SJSA1 (cell line): ENCODE measurements at places on chromosomes 11 and 22. TPM values are rescaled to one million over a fixed set of nuclear protein-coding genes. Genes with fewer than 3 reads are reported as not detected.

GRCh38 chr22:44941207-44941606 lies 68.6 kb downstream of the PHF21B start:
- no peaks in the 10 kb centered on the region for H3K4me1 ChIP-seq
- no peak overlapping the region for H3K4me3 ChIP-seq
- H3K27ac ChIP-seq: no peak overlapping the region
- no peaks in the 10 kb centered on the region for H3K36me3 ChIP-seq

- no peak for DNase-seq
- no peak overlapping the region for H3K4me3 ChIP-seq
- H3K36me3 ChIP-seq: no peaks in the 10 kb centered on the region
- no peaks in the 10 kb centered on the region for H3K4me1 ChIP-seq
Observed at GRCh38 chr11:102669664-102670063, 35.9 kb downstream of the MMP27 start.

- H3K4me3 ChIP-seq: no peak overlapping the region
- no peaks in the 10 kb centered on the region for H3K27me3 ChIP-seq
- H3K27ac ChIP-seq: no peak overlapping the region
- DNase-seq: no peak
- no peaks in the 10 kb centered on the region for H3K4me1 ChIP-seq
Observed at GRCh38 chr11:101336155-101336554, 206.5 kb upstream of the PGR start.

- no peak for DNase-seq
- H3K4me3 ChIP-seq: no peak overlapping the region
Observed at GRCh38 chr22:30408388-30409102, 11.7 kb downstream of the SEC14L2 start.

The PRR33 gene
- not detected in 2 replicates for total RNA-seq

- no peaks in the 10 kb centered on the region for H3K36me3 ChIP-seq
- no peak for DNase-seq
- H3K4me1 ChIP-seq: no peaks in the 10 kb centered on the region
- H3K27ac ChIP-seq: no peak overlapping the region
- no peaks in the 10 kb centered on the region for H3K27me3 ChIP-seq
Observed at GRCh38 chr11:60528465-60528864, 13.3 kb downstream of the MS4A13 start.

- no peak for DNase-seq
- H3K4me1 ChIP-seq: no peaks in the 10 kb centered on the region
- H3K27ac ChIP-seq: no peak overlapping the region
- H3K36me3 ChIP-seq: no peaks in the 10 kb centered on the region
- H3K27me3 ChIP-seq: no peaks in the 10 kb centered on the region
Observed at GRCh38 chr11:116903090-116903489, 65.7 kb upstream of the APOA1 start.

DNA sequence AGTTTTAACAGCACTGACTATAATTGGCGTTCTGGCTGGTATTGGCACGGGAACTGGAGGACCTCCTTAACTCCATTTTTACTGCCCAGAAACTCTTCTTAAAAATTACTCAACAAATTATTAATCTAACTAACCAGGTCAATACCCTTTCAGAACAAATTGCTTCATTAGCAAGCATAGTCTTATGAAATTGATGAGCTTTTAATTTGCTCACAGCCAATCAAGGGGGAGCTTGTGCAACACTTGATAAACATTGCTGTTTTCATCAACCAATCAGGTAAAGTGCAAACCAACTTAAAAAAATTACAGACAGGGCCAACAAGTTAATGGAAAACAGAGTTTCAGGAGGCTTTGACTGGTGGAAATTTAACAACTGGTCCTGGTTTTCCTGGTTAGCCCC lies 4.6 kb upstream of the APOL3 start:
- DNase-seq: no peak
- no peaks in the 10 kb centered on the region for H3K36me3 ChIP-seq
- H3K27ac ChIP-seq: no peak overlapping the region
- peaks cover 7% of the 10 kb centered on the region; the same call in 1 of the 2 replicates for H3K4me1 ChIP-seq
- no peak overlapping the region for H3K4me3 ChIP-seq

GRCh38 chr11:2585566-2586086 lies 114.2 kb downstream of the KCNQ1OT1 start:
- DNase-seq: no peak
- H3K4me3 ChIP-seq: no peak overlapping the region
- no peak overlapping the region for H3K27ac ChIP-seq
- peaks cover 27% of the 10 kb centered on the region for H3K4me1 ChIP-seq
- no peaks in the 10 kb centered on the region for H3K36me3 ChIP-seq
- H3K27me3 ChIP-seq: no peaks in the 10 kb centered on the region

- H3K4me3 ChIP-seq: no peak overlapping the region
- no peak overlapping the region for H3K27ac ChIP-seq
- 0 out of 2 replicates have a peak, but pooled peaks cover 1% of the 10 kb centered on the region for H3K4me1 ChIP-seq
- DNase-seq: no peak
- no peaks in the 10 kb centered on the region for H3K27me3 ChIP-seq
- peaks cover 71% of the 10 kb centered on the region for H3K36me3 ChIP-seq
Observed at GRCh38 chr11:2691991-2692875, 7.6 kb downstream of the KCNQ1OT1 start.

The PLET1 gene
- total RNA-seq: not detected in 2 replicates

GRCh38 chr11:27864091-27864491 lies 163.8 kb upstream of the BDNF start:
- DNase-seq: no peak
- no peaks in the 10 kb centered on the region for H3K27me3 ChIP-seq
- no peak overlapping the region for H3K4me3 ChIP-seq
- H3K4me1 ChIP-seq: peaks cover 7% of the 10 kb centered on the region; the same call in 1 of the 2 replicates

The CREB3L1 gene
- total RNA-seq: 12.1 and 22.7 TPM in 2 replicates

The CATSPER1 gene
- 0.50 and 1.4 TPM in 2 replicates for total RNA-seq

- H3K36me3 ChIP-seq: no peaks in the 10 kb centered on the region
- H3K27me3 ChIP-seq: peaks cover 19% of the 10 kb centered on the region
- no peak within 1 kb of the TSS for H3K27ac ChIP-seq
- no peaks in the 10 kb centered on the region for H3K4me1 ChIP-seq
- no peak within 1 kb of the TSS for H3K4me3 ChIP-seq
Observed at GRCh38 chr22:32204856-32205722, at the start of gene RFPL2. Gene RFPL2 (minus strand): TSS chr22:32205073. CDS start chr22:32202451, 2,622 bp downstream.

DNA sequence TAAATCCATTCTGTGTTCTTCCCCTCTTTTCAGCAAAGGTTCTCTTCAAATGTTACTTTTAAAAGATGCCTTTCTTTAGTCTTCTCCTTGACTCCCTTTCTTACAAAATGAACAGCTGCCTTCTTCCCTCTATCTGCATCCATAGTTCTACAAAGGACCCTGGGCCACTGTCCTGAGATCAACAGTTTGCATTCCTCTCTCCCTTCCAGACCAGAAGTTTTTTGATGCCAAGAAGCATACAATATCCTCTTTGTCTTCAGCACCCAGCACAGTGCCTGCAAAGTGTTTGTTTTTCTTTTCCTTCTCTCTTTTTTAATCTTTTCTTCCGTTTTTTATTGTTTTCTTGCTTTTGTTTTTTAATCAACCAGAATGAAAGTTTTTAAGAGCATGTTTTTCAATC lies 183.5 kb upstream of the SNX19 start:
- DNase-seq: peak; percentile 1
- H3K4me1 ChIP-seq: peaks cover 16% of the 10 kb centered on the region
- H3K27me3 ChIP-seq: no peaks in the 10 kb centered on the region
- H3K27ac ChIP-seq: peak overlapping the region; percentile 57
- no peak overlapping the region for H3K4me3 ChIP-seq
- H3K36me3 ChIP-seq: no peaks in the 10 kb centered on the region

DNA sequence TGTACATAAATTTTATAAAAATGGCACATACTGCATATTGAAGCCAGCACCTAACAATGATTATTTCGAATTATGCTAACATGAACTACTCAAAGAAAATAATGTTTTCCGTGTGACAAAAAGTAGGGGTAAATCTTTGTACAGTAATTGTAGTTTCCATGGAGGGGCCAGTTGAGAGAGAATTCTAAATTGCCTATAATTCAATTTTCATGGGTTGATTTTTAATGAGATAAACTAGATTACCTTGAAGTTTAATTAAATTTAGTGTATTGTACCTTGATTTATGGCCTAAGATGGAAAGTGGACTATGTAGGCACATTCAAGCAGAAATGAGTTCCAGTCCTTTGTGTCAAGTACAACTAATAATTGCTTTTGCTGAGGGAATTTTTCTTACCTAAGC lies 5.0 kb downstream of the APLP2 start:
- H3K36me3 ChIP-seq: peaks cover 2% of the 10 kb centered on the region; the same call in 1 of the 2 replicates
- H3K4me3 ChIP-seq: no peak overlapping the region
- no peak for DNase-seq
- H3K27ac ChIP-seq: no peak overlapping the region
- no peaks in the 10 kb centered on the region for H3K4me1 ChIP-seq

The KRTAP5-8 gene
- total RNA-seq: not detected in 2 replicates

DNA sequence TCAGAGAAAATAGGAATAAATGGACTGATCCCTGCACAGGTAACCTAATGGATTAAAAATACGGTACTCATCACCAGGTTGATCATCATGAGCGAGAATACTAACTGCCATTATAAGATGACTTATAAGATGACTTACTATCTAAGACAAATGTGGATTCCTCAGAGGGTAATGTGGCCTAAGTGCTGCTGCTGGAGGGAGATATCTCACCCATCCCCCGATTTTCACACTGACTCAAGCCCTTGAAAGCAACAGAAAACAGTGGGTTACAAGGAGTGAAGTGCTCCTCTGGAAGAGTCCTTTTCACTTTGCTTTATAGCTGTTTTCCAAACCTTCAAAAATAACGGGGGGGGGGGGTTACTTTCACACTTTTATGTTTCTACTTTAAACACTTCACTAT lies 920 bp downstream of the TMEM218 start:
- no peak overlapping the region for H3K27ac ChIP-seq
- H3K4me3 ChIP-seq: peak overlapping the region; percentile 64
- no peaks in the 10 kb centered on the region for H3K36me3 ChIP-seq
- H3K27me3 ChIP-seq: no peaks in the 10 kb centered on the region

The FXYD6 gene
- total RNA-seq: 0.05 TPM in 1 of 2 replicates, not detected in the other

The SPI1 gene
- total RNA-seq: not detected in 2 replicates

GRCh38 chr11:129710423-129710822 lies 105.2 kb upstream of the TMEM45B start:
- no peak for DNase-seq
- H3K4me1 ChIP-seq: no peaks in the 10 kb centered on the region
- no peak overlapping the region for H3K4me3 ChIP-seq
- H3K27ac ChIP-seq: no peak overlapping the region
- no peaks in the 10 kb centered on the region for H3K36me3 ChIP-seq
- H3K27me3 ChIP-seq: no peaks in the 10 kb centered on the region

The RBFOX2 gene
- total RNA-seq: 92.3 and 144 TPM in 2 replicates

DNA sequence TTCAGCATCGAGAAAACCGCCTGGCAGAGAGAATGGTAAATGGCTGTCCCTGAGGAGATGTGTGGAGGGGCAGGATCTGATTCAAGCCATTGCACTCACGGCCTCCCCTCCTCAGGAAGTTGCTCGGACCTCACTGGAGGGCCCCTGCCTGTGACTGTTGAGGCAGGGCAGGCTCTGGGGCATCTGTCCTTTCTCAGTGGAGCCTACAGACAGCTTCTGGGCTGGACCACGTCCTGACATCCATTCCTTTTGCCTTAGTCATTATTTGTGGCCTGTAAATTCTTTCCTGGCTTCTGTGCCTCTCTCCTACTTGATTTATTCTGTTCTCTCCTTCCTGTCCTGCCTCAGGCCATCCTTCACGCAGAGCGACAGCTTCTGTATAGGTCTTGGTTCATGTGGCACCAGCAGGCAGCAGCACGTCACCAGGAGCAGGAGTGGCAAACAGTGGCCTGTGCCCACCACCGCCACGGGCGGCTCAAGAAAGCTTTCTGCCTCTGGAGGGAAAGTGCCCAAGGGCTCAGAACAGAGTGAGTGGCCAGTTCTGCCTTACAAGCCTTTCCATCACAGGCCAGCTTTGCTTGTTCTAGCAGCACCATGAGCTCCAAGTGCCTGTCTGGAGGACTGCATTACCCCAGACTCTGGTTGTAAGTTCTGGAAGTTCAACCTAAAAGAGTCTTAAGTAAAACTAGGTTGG lies 59.6 kb downstream of the PISD start:
- no peak overlapping the region for H3K4me3 ChIP-seq
- peaks cover 18% of the 10 kb centered on the region for H3K4me1 ChIP-seq
- H3K27ac ChIP-seq: peak overlapping the region; percentile 65
- DNase-seq: peak; percentile 85
- no peaks in the 10 kb centered on the region for H3K27me3 ChIP-seq

- H3K4me1 ChIP-seq: peaks cover 25% of the 10 kb centered on the region
- H3K4me3 ChIP-seq: no peak overlapping the region
- H3K27ac ChIP-seq: peak overlapping the region; percentile 18
- no peaks in the 10 kb centered on the region for H3K36me3 ChIP-seq
- no peak for DNase-seq
- no peaks in the 10 kb centered on the region for H3K27me3 ChIP-seq
Observed at GRCh38 chr22:25941365-25941960, 199.5 kb downstream of the MYO18B start.

The MRE11 gene
- 9.6 and 13.4 TPM in 2 replicates for total RNA-seq

DNA sequence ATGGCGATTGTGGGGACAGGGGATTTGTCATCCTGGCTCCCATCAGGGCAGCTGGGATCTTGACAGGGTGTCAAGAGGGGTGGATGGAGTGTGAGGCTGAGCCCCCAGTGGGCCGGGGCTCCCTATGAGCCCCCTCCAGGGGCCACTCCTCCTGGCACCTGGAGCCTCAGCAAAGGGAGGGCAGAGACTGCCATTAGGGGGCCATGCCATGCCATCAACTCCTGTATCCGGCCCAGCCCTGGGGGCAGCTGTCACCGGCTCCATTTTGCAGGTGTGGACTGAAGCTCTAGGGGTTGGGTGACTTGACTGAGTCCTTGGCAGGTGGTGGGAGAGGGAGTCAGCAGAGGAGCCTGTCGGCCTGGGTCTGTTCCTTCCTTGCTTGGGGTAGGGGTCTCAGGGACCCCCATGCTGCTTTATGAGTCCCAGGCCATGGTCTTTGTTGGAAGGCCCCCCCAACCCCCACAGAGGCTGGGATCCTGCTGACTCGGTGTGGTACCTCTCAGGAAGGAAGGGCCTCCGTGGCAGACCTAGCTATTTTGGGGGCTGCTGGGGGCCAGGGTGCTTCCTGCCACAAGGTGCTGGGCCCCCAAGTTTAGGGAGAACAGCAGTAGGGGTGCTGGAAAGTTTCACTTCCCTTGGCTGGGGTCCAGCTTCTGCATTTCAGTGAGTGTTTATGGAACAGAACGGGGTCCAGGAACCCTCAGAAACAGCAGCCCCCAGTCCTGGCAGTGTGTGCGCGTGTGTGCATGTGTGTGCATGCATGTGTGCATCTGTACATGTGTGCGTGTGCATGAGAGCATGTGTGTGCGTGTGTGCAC lies 1.5 kb downstream of the ACY3 start:
- no peak for DNase-seq
- peaks cover 8% of the 10 kb centered on the region; the same call in 1 of the 2 replicates for H3K27me3 ChIP-seq
- H3K4me3 ChIP-seq: no peak overlapping the region
- H3K4me1 ChIP-seq: peaks cover 9% of the 10 kb centered on the region; the same call in 1 of the 2 replicates
